ENCODE measurements at places on chromosomes 7 and 10.

DNA sequence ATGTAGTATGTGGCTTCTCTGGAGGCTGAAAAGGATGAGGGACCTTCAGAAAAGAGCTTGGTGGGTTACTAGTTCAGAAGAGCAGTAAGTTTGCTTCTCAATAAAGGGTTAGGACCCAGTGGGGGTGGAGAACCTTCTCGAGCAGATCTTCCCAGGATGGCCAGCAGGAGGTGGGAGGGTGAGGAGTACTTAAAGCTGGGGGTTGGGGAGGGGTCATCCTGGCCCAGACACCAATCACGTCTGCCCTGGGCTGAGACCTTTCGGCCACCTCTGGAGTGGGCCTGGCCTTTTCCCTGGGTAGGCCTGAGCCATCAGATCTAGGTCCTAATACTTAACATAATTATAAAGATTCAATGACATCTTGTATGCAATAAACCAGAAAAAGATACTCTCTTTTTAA is 149.0 kb upstream of the TCF7L2 start:
- DNase-seq: no peak

DNA sequence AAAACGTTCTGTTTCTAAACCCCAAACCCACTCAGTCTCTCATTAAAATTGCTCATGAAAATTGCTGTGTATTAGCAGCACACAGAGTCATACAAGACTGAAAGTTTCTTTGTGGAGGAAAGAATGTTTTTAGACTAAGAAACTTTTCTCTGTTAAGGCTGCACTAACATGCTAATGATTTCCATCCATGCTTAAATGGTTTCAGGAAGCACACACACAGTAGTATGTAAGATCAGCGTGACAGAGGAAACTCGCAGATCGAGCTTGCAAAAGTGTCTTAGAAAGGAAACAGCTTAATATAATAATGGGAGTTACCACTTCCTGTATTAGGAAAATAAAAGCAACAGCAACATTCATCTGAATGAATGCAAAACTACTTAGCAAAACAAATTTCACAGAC is 112.7 kb downstream of the ICA1 start:
- no peak for DNase-seq

GRCh38 chr10:17022466-17022825 is 107.2 kb downstream of the CUBN start:
- DNase-seq: no peak

- DNase-seq: no peak
Observed at GRCh38 chr10:84497978-84498377, 169.6 kb downstream of the CCSER2 start.

DNA sequence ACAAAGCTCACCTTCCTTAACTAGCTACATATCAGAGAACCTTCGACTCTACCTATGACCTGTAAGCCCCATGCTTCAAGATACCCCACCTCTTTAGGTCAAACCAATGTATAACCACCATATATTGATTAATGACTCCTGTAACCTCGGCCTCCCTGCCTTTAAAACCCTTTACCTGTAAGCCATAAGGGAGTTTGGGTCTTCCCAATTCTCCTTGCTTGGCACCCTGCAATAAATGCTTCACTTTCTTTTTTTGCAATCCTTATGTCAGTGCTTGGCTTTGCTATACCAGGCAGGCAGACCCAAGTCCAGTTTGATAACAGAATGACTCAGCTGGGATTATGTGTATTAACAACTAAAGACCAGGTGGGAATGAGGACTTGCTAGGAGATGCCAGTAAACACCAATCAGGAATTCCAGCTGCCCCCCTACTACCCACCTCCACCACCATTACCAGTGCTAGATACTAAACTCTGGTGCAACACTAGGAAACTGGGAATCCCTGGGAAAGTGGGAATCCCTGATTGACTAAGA is 22.0 kb upstream of the SLC35G1 start:
- no peak for DNase-seq

DNA sequence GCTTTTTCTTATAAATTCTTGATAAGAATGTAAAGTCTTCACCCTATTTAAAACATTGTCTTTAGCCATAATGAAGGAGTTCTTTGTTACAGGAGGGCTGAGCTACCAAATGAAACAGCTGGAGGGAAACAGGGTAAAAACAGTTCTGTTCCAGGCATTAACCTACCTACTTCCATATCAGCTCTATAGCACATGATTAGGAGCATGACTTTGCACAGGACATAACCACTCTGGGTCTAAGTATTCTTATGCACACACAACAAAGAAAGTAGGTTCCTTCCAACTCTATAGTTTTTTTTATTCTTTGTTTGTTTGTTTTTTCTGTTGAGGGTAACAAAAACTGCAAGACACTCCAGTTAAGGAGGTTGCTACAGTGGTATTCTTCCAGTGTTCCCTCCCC is 52.7 kb downstream of the SCIN start:
- no peak for DNase-seq

GRCh38 chr10:16952080-16952479 is 134.9 kb upstream of the RSU1 start:
- DNase-seq: no peak

DNA sequence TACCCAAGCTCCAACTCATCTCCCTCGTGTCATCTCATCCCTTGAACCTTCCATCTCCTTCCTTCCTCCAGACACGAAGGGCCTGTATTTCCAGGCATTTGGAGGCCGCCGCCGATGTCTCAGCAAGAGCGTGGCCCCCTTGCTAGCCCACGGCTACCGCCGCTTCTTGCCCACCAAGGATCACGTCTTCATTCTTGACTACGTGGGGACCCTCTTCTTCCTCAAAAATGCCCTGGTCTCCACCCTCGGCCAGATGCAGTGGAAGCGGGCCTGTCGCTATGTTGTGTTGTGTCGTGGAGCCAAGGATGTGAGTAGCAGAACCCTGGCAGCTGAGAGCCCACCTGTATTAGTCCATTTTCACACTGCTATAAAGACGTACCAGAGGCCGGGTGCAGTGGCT is 5.5 kb downstream of the FBXO24 start:
- DNase-seq: no peak

DNA sequence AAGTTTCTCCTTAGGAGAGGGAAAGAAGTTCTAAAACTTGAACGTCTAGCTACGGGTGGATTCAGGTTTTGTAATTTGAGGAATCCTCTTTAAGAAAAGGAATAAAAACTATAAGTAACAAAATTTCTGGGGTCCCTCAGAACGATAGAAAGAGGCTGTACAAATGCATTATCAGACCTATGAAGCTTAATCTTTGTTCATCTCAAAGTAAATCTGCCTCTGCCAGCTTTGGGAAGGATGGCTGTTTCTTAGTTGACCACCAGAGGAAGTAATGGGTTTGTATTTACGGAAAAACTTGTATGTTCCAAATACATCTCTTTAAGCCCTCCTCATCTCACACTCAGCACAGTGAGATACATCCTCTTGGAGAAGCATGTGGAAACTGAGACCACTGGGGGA is 864 bp downstream of the PSTK start:
- DNase-seq: no peak

DNA sequence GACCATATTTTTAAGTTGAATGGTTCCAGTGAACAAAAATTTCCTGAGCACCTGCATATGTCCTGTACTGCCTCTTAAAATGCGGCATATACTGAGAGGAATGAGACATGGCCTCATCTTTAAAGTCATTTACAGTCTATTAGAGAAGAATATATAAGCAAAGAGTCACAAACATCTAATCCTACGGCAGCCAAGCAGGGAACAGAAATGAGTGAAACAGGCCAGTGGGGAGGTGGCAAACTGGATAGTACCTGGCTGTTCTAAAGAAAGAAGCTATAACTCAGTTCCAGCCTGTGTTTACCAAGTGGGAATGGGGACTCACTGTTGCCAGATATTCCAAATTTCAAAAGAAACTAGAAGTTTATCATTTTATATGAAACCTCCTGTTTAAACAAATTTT is 211.4 kb downstream of the VTI1A start:
- no peak for DNase-seq

DNA sequence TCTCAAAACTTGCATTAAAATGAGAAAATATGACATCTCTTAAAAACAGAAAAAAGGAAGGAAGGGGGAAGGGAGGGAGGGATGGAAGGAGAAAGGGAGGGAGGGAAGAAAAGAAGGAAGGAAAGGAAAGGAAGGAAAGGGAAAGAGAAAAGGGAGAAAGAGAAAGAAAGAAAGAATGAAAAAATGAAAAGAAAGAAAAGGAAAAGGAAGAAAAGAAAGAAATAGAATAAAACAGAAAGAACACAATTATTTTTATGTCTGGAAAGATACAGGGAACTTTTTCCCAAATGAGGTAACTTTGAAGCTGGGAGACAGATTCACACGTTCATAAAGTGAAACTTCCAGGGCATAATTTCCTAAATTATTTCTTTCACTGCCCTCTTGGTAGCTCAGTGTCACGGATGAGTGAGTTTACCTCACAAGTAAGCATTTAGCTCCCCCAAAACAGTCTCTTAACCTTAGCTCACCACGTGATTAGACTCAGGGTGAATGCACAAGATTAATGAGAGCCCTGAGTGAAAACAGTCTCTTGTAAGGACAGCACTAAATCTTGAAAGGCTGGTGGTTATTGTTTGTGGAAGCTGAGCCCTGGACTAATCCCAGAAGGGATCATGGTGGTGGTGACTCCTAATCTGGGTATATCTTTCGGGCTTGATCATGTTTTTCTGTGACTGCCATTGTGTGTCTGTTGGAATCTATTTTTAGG is 74.1 kb upstream of the HDAC9 start:
- DNase-seq: no peak

DNA sequence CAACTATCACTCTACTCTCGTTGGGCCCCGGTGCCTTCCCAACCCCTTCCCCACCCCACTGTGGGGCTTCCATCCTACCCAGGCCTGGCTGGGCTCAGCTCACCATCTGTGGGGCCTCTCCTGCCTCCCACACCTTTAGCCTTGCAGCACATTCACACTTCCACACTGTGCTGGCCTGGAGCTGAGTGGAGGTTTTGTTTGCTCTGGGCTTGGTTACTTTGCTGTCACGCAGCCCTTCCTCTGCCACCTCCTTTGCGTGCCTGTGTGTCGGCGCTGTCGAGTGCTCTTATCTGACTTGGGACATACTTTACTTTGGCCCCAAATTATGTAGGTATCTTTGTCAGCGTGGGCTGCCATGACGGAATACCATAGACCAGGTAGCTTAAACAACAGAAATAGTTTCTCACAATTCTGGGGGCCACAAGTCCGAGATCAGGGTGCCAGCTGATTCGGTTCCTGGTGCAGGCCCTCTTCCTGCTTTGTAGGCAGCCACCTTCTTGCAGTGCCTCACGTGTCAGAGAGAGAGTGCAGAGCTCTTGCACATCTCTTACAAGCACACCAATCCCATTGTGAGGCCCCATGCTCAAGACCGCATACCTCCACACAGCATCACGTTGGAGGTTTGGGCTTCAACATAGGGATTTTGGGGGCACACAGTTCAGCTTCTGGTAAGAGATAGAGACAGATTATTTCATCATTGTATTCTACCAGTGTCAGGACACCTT is 89.0 kb downstream of the CUL1 start:
- no peak for DNase-seq

- DNase-seq: no peak
Observed at GRCh38 chr7:158576050-158576762, 11.4 kb downstream of the PTPRN2 start.

DNA sequence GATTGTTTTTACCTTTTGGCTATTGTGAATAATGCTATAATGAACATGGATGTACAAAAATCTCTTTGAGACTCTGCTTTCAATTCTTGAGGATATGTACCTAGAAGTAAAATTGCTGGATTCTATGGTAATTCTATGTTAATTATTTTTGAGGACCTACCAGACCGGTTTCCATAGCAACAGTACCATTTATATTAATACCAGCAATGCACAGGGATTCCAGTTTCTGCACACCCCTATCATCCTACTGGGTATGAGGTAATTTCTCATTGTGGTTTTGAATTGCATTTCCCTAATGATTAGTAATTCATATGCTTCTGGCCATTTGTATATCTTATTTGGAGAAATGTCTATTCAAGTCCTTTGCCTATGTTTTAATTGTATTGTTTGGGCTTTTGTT is 9.9 kb upstream of the PPP1R9A start:
- no peak for DNase-seq

- DNase-seq: no peak
Observed at GRCh38 chr7:113026941-113027340, 59.7 kb downstream of the GPR85 start.

- DNase-seq: no peak
Observed at GRCh38 chr7:137695942-137696341, 150.8 kb downstream of the DGKI start.

- DNase-seq: no peak
Observed at GRCh38 chr10:42959833-42960232, 117.0 kb upstream of the RET start.

GRCh38 chr7:88759230-88760135 is at the start of gene ZNF804B:
Gene ZNF804B (plus strand): TSS chr7:88759700. CDS start chr7:88759977, 277 bp downstream.
- no peak for DNase-seq

GRCh38 chr10:85593226-85593772 is 773.3 kb downstream of the GRID1 start:
- DNase-seq: no peak

- no peak for DNase-seq
Observed at GRCh38 chr10:9922126-9922870, 1095.4 kb upstream of the CELF2 start.

- DNase-seq: no peak
Observed at GRCh38 chr7:16554518-16555236, 28.1 kb downstream of the LRRC72 start.

DNA sequence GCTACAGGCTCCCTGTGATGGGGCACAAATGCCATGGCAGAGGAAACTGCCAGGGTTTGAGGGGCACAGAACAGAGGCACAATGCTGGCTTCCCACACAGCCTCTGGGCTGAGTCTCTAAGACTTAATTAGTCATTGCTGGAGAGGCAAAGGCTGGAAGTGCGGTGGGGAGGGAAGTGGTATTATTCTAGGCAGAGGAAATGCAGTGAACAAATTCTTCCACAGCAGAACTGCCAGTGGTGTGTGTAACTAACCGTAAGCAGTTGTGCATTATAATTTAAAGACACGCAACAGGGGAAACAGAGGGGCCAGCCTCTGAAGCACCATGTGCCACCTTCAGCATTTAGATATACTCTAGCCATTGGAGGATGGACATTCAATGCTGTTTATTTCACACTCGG is 12.8 kb downstream of the ICA1 start:
- no peak for DNase-seq

GRCh38 chr7:28174901-28175661 is 5.5 kb downstream of the JAZF1 start:
- no peak for DNase-seq

GRCh38 chr10:103069453-103070331 is 123.4 kb downstream of the NT5C2 start:
- peak; percentile 63 for DNase-seq

GRCh38 chr7:28726555-28726954 is 231.6 kb downstream of the TRIL start:
- DNase-seq: no peak

DNA sequence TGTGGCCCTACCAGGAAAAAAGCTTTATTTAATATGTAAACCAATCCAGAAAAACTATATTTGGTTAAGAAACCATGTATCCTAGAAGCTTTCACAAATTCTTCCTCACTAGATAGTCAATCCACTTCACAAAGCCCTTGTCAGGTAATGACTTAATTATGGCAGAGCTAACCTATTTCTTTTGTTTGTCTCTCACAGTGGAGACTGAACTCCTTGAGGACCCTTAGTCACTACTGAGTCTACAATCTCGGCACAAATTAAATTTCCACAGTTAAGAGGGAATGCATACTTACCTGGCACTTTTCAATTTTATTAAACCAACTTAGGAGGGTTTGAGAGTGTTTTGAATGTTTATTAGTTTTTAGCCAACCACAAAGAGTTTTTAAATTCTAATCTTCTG is 23.0 kb downstream of the WAPL start:
- DNase-seq: no peak

- DNase-seq: no peak
Observed at GRCh38 chr7:137948083-137948844, 53.6 kb downstream of the CREB3L2 start.

- no peak for DNase-seq
Observed at GRCh38 chr10:87642988-87643387, 16.7 kb upstream of the PAPSS2 start.

GRCh38 chr7:47213276-47213675 is 368.6 kb downstream of the TNS3 start:
- DNase-seq: no peak
